ENCODE measurements at places on chromosomes 1 and 21.
A peak's percentile ranks its signal among the peaks of the same experiment; 100 is the strongest.

GRCh38 chr1:103058391-103058790 is 49.9 kb downstream of the COL11A1 start:
- DNase-seq = peak; percentile 49

- peak; percentile 17 for DNase-seq
These were observed 1.1 kb downstream of the COL9A2 start for GRCh38 chr1:40315795-40316594.

- peak; percentile 89 for DNase-seq
These were observed 59.1 kb downstream of the CAMK2N1 start for GRCh38 chr1:20426923-20427322.

- DNase-seq = peak; percentile 83
These were observed 3.8 kb downstream of the ZNF672 start for GRCh38 chr1:248841702-248842395.

GRCh38 chr1:193417945-193418744 is 231.7 kb upstream of the B3GALT2 start:
- peak; percentile 72 for DNase-seq

Measured in choroid plexus epithelial cell (primary cell).